Panc1 (cell line): ENCODE measurements at places on chromosomes 1 and 21. TPM values are rescaled to one million over a fixed set of nuclear protein-coding genes. Genes with fewer than 3 reads are reported as not detected.

DNA sequence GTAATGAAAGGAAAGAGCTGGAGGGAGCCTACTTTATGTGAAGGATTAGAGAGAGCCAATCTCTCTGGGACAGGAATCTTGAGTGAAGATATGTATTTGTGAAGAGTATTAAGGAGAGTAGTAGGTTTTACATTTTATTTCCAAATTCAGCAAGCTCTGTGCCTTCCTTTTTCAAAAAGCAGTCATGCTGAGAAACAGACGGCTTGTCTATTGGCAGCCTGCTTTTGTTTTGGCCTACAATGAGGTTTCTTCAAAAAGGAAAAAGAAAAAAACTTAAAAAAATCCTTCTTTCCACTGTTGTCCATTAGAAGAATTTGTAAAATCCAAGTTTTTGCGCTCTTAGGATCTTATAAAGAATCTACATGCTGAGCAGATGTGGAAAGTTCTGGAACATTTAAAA is 103.6 kb upstream of the PTGFR start:
- H3K27me3 ChIP-seq, result no peaks in the 10 kb centered on the region
- H3K27ac ChIP-seq, result no peak overlapping the region
- H3K36me3 ChIP-seq, result no peaks in the 10 kb centered on the region
- H3K4me3 ChIP-seq, result no peak overlapping the region
- no peak for DNase-seq
- H3K4me1 ChIP-seq, result no peaks in the 10 kb centered on the region

FPGT gene
- total RNA-seq, result 12.9 TPM

LCE2C gene
- not detected for total RNA-seq

SERPINC1 gene
- 0.64 TPM for total RNA-seq

OPTC gene
- not detected for total RNA-seq

GPX7 gene
- total RNA-seq, result 11.2 TPM

DNA sequence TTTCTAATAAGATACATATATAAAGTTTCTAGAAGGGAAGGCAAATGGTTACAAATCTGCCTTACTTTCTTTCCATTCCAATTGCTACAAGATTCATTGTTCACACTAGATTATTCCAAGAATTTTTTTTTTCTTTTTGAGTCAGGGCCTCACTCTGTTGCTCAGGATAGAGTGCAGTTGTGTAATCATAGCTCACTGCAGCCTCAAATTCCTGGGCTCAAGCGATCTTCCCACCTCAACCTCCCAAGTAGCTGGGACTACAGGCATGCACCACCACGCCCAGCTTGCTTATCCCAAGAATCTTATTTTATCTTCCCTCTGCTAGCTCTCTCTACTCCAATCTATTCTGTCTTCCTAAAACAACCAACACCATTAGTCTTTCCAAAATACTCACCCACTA is 81.8 kb downstream of the KIAA0319L start:
- no peaks in the 10 kb centered on the region for H3K27me3 ChIP-seq
- H3K4me1 ChIP-seq, result no peaks in the 10 kb centered on the region
- DNase-seq, result no peak
- H3K36me3 ChIP-seq, result no peaks in the 10 kb centered on the region

FAM177B gene
- not detected for total RNA-seq

- no peaks in the 10 kb centered on the region for H3K4me1 ChIP-seq
- no peak overlapping the region for H3K4me3 ChIP-seq
- no peak for DNase-seq
- no peak overlapping the region for H3K27ac ChIP-seq
- H3K27me3 ChIP-seq, result no peaks in the 10 kb centered on the region
- no peaks in the 10 kb centered on the region for H3K36me3 ChIP-seq
Observed at GRCh38 chr1:107019166-107019565, 37.3 kb upstream of the PRMT6 start.

GRCh38 chr21:34916446-34916845 is 132.7 kb downstream of the RUNX1 start:
- H3K36me3 ChIP-seq, result no peaks in the 10 kb centered on the region
- H3K4me3 ChIP-seq, result no peak overlapping the region
- no peaks in the 10 kb centered on the region for H3K27me3 ChIP-seq

IPO13 gene
- total RNA-seq, result 40.0 TPM

DNA sequence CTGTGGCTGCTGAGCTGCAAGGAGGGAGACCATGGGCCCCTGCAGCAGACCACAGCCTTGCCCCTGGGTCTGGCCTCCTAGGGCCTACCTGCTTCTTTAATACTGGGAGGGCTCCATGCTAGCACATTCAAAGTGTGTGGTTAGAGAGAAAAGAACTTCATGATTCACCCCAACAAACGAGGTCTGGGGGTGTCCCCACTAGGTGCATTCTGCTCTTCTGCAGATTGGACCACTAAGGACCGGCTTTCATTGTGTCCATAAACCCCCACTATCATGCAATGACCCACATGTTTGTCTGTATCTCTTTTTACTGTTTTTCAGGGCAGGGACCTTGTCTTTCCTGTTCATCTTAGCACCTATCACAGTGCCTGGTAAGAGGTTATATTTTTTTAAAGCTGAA is 185.4 kb downstream of the OMA1 start:
- 0 out of 2 replicates have a peak, but pooled peaks cover 3% of the 10 kb centered on the region for H3K4me1 ChIP-seq
- no peaks in the 10 kb centered on the region for H3K36me3 ChIP-seq
- no peak overlapping the region for H3K4me3 ChIP-seq
- no peak overlapping the region for H3K27ac ChIP-seq
- H3K27me3 ChIP-seq, result peaks cover 9% of the 10 kb centered on the region

- H3K4me3 ChIP-seq, result no peak overlapping the region
- H3K36me3 ChIP-seq, result peaks cover 15% of the 10 kb centered on the region; the same call in 1 of the 2 replicates
- DNase-seq, result no peak
- no peak overlapping the region for H3K27ac ChIP-seq
- no peaks in the 10 kb centered on the region for H3K27me3 ChIP-seq
Observed at GRCh38 chr1:39370602-39371001, 120.8 kb upstream of the BMP8A start.

- no peak overlapping the region for H3K4me3 ChIP-seq
- H3K27ac ChIP-seq, result no peak overlapping the region
- no peaks in the 10 kb centered on the region for H3K4me1 ChIP-seq
- H3K27me3 ChIP-seq, result no peaks in the 10 kb centered on the region
Observed at GRCh38 chr1:99279525-99279924, 15.2 kb downstream of the PLPPR4 start.

DNA sequence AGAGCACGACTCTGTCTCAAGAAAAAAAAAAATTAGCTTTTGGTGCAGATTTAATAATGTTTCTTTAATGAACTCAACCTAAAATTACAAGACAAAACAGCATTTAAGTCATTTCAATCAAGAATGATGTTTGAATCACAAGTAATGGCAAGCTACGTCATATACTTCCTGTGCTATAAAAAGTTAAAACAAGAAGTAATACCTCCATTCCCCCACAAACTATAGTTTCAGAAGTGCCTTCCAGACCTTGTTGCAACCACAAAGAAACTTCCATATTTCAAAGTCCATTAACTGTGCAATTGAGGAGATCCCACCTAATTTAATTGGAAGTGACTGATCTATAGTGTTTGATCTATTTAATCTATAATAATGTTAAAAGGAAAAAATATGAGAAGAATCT is 15.1 kb downstream of the NRDC start:
- H3K4me3 ChIP-seq, result no peak overlapping the region
- no peaks in the 10 kb centered on the region for H3K36me3 ChIP-seq
- H3K27ac ChIP-seq, result no peak overlapping the region
- no peak for DNase-seq
- no peaks in the 10 kb centered on the region for H3K4me1 ChIP-seq

- H3K36me3 ChIP-seq, result no peaks in the 10 kb centered on the region
- no peak overlapping the region for H3K27ac ChIP-seq
- H3K27me3 ChIP-seq, result no peaks in the 10 kb centered on the region
- no peaks in the 10 kb centered on the region for H3K4me1 ChIP-seq
- no peak overlapping the region for H3K4me3 ChIP-seq
Observed at GRCh38 chr1:221886743-221887414, 145.0 kb upstream of the DUSP10 start.

INPP5B gene
- total RNA-seq, result 17.7 TPM

DNA sequence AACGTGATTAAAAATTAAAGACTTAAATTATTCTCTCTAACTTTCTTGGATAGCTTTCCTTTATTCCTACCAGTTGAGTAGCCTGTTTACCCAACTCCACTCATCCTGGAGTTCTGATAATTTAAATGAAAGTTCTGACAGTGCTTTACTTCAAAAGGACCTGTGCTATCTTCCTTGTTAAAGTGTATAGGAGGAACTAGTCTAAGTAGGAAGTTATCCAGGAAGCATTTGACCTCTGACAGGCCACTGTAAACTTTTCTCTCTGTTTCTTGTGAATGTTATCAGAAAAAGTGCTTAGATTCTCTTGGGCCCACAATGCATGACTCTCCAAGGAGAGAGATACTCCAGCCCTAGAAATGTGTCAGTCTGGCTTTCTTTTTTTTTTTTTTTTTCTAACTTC is 9.2 kb downstream of the UAP1 start:
- no peaks in the 10 kb centered on the region for H3K27me3 ChIP-seq
- peaks cover 18% of the 10 kb centered on the region; the same call in 1 of the 2 replicates for H3K36me3 ChIP-seq
- H3K27ac ChIP-seq, result no peak overlapping the region
- DNase-seq, result no peak
- H3K4me3 ChIP-seq, result no peak overlapping the region
- peaks cover 10% of the 10 kb centered on the region for H3K4me1 ChIP-seq

DNA sequence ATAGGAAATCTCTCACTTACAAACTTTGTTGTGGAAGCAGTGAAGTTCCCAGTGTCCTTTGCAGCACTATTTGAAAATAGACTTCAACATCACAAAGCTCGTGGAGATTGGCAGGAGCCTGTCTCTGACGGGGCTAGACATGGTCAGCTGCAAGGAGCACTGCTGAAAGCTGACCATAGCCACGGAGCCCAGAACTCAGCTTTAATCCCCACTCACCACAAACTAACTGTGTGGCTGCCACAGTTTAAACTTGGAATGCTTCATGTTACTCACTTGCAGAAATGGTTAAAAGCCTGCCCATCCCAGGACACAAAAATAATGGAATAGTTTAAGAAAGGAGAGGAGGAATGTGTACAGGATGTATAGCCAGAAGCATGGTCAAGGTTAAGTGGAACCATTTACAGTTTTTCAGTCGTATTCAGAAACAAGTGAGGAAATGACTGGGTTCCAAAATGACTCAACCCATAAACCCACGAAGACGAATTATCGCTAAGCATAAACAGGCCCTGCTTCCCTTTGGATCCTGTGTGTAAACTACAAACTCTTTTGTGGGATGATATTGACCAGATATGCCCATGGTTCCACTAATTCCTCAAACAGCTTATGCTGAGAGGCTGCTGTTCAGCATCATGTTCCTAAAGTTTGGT is 18.2 kb downstream of the DNALI1 start:
- peaks cover 44% of the 10 kb centered on the region for H3K36me3 ChIP-seq
- no peak overlapping the region for H3K4me3 ChIP-seq
- H3K27me3 ChIP-seq, result no peaks in the 10 kb centered on the region
- no peak for DNase-seq
- no peak overlapping the region for H3K27ac ChIP-seq

- no peaks in the 10 kb centered on the region for H3K4me1 ChIP-seq
- DNase-seq, result no peak
- no peak overlapping the region for H3K4me3 ChIP-seq
- H3K27me3 ChIP-seq, result peaks cover 12% of the 10 kb centered on the region
- no peak overlapping the region for H3K27ac ChIP-seq
Observed at GRCh38 chr1:163072658-163073057, 3.5 kb downstream of the RGS4 start.

ACADM gene
- 57.2 TPM for total RNA-seq

DNA sequence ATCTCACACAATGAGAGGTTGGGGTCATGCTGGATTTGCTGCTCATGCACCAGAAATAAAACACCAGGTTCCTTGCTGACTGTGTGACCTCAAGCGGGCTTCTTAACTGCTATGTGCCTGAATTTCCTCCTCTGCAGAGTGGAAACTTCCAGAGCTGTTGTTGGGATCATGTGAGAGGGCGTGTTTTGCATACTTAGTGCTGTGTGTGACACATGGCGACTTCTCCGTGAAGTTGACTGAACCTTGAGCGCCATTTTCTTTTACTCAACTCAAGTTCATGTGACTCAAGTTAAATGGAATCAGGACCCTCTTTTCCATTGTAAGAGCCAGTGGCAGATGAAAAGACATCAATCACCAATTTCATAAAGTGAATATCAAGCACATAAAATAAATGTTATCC is 224.0 kb downstream of the KIF26B start:
- H3K36me3 ChIP-seq, result no peaks in the 10 kb centered on the region
- H3K4me3 ChIP-seq, result no peak overlapping the region
- H3K27me3 ChIP-seq, result 0 out of 2 replicates have a peak, but pooled peaks cover under 1% of the 10 kb centered on the region
- H3K27ac ChIP-seq, result no peak overlapping the region
- H3K4me1 ChIP-seq, result no peaks in the 10 kb centered on the region

DNA sequence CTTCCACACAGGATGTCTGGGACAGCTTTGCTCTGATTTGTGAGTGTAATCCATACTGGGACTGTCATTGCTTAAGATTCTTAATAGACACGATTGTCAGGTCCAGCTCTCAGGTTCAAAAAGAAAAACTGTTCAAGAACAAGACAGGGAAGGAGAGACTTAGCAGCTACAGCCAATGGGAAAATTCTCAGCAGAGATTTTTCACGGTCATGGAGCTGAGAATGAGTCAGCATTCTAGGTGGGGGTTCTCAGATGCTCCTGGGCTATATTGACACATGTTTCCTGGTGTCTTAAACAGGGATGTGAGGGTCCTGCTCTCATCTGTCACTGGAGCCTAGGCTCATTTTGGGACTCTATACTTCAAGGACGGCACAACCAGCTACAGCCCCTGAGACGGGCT is 318.3 kb downstream of the RRAGC start:
- no peak overlapping the region for H3K27ac ChIP-seq
- no peaks in the 10 kb centered on the region for H3K4me1 ChIP-seq
- no peak for DNase-seq
- no peaks in the 10 kb centered on the region for H3K36me3 ChIP-seq
- peaks cover 4% of the 10 kb centered on the region; the same call in 1 of the 2 replicates for H3K27me3 ChIP-seq
- no peak overlapping the region for H3K4me3 ChIP-seq

DNA sequence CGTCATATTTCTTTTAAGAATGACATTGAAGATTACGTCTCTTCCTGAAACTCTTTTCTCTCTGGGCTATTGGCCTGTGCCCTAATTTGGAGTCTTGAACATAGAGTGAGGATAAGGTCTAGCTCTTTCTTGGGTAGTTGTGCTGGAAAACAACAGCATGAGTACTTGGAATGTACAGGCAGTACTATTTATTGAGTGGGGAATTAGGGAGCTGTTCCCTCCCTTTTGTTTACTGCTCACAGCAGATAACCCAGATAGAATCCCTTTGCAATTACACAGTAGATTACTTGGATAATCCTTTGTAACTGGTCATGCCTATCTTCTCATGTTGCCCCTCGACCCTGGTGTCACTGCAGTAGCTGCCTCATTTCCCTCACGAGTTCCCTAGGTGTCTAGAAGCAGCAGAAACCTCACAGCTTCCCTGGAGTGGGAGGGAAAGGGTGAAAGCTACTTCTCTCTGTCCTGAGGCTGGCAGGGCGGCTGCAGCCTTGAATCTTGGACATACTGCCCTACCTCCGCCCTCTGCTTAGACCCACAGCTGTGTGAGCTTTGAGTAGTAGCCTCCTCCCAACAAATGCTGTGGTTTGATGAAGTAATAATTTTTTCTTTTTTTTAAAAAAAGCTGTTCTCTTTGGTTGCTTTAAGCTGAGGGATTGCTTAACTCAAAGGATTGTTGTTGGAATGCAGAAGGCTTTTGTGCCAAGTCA is 70.6 kb downstream of the FGGY start:
- H3K4me3 ChIP-seq, result no peak overlapping the region
- DNase-seq, result no peak
- H3K4me1 ChIP-seq, result no peaks in the 10 kb centered on the region
- H3K36me3 ChIP-seq, result no peaks in the 10 kb centered on the region

- DNase-seq, result no peak
- no peaks in the 10 kb centered on the region for H3K27me3 ChIP-seq
- peak overlapping the region; percentile 90 for H3K27ac ChIP-seq
- H3K36me3 ChIP-seq, result no peaks in the 10 kb centered on the region
- peaks cover 68% of the 10 kb centered on the region for H3K4me1 ChIP-seq
Observed at GRCh38 chr21:45318556-45319404, 31.1 kb upstream of the POFUT2 start.
